CD4-positive, alpha-beta T cell treated with Interleukin-1 beta for 1 hour (primary cell): ENCODE measurements at places on chromosomes 6 and 20.
A peak's percentile ranks its signal among the peaks of the same experiment; 100 is the strongest.

- peak; percentile 26 for DNase-seq
Measured at GRCh38 chr6:36912586-36912985, 26.8 kb downstream of the C6orf89 start.

DNA sequence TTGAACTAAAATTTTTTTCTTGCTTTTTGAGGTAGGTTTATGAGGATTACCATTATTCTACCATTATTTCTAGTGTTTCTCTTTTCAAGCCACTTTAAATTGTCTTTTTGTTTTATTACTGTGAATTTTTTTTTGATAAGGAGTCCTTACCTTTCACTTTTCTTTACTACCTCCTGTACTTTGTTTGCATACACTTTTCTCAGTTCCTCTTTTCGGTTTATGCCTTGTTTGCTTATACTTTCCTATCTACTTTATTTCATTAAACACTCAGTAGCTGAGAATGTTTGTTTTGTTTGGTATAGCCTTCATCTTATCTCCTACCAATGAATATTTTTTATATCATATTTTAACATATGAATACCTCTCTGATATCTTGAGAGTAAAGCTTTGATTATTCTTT lies 147.9 kb downstream of the TFAP2B start:
- DNase-seq = no peak

DNA sequence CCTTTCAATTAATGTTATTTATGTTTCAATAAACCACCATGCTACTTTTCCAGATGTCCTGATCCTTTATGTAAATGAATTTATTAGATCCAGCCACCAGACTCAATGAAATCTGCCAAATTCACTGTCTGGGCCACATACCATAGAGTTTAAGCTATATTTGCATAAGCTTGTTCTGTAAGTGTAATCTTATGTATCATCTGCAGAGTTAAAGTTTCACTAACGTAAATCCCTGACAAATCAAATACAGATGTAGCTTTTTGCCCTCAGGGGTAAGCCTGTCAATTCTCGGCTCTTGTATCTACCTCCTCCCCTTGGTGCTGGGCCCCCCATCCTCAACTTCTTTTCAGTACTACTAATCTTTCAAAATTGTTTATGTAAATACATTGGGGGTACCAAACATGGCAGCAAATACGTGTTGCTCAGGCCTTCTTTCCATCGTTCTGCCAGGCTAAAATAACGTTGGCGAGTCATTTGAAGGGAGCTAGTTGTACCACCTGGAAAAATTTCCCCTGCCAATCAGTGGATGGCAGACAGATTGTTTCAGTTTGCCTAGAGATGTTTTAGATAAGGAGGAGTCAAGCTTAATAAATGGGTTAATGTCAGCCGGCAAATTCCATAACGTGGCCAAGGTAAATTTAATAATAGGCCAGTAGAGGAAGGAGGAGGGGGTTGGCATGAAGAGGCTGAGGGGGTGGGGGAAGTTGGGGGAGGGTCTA lies 79.6 kb downstream of the RPS12 start:
- no peak for DNase-seq

DNA sequence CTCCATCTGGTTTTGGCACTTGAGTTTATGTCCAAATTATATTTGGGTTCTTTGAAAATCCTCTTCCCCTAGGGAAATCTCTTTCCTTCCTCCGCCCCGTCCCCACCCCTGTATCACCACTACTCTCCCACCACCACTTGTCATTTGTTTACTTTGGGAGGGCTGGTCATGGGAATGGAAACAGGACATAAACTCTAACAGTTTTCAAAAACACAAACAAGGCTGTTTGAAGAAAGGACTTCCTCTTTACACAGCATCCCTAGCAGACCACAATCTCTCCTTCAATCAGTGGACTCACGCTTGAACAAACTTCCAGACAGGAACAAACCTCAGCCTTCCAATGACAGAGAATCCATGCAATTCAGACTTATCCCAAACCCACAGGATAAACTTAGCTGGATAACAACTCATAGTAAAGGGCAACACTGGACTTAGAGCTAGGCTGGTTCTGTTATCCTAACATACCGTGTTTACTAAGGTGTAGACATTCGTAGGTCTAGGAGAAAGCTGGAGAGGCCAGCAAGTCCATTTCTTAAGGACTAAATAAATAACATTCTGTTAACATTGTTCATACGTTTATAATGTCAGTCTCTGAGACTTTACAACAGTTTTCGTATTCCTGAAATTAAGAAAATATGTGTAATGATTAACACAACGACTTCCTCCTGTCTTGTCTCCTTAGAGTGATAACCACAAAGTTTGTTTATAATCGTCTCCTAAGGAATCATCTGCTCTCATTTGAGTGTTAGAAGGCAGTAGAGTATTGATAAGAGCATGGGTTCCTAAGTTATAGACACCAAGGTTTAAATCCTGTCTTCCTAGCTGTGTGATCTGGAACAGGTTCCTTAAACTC lies 44.1 kb upstream of the CTAGE9 start:
- no peak for DNase-seq

GRCh38 chr6:84764332-84765049 lies at the start of gene TBX18:
Gene TBX18 (minus strand): TSS chr6:84764598. CDS start chr6:84764181, 417 bp downstream.
- DNase-seq = no peak
